SJSA1 (cell line): ENCODE measurements at places on chromosomes 5 and 9. TPM values are rescaled to one million over a fixed set of nuclear protein-coding genes. Genes with fewer than 3 reads are reported as not detected.

GRCh38 chr5:157486861-157487260 lies 26.8 kb downstream of the NIPAL4 start:
- H3K4me3 ChIP-seq: no peak overlapping the region
- H3K4me1 ChIP-seq: no peaks in the 10 kb centered on the region
- no peak overlapping the region for H3K27ac ChIP-seq
- H3K27me3 ChIP-seq: no peaks in the 10 kb centered on the region
- peaks cover 96% of the 10 kb centered on the region for H3K36me3 ChIP-seq

DNA sequence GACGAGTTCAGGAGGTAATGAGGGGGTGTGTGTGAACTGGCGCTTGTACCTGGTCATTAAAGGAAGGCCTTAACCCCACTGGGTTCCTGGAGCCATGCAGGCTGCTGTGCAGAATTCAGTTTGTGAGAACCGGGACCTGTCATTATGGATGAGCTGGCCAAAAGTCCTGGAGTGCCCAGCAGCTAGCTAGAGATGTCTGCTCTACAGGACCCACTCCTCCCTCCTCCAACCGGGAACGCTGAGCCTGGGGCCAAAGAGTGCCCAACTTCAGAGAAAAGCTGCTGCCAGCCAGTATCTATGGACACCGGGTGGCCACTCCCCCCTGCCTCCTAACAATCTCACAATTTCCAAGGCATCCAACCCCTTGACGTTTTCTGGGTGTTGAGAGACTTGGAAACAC lies 1.2 kb downstream of the ENTREP1 start:
- H3K27me3 ChIP-seq: peaks cover 56% of the 10 kb centered on the region
- no peak overlapping the region for H3K27ac ChIP-seq
- peaks cover 7% of the 10 kb centered on the region for H3K4me1 ChIP-seq
- DNase-seq: no peak

GRCh38 chr5:131209506-131210150 lies 38.9 kb downstream of the LYRM7 start:
- H3K36me3 ChIP-seq: no peaks in the 10 kb centered on the region
- H3K4me1 ChIP-seq: 0 out of 2 replicates have a peak, but pooled peaks cover 3% of the 10 kb centered on the region
- H3K27ac ChIP-seq: no peak overlapping the region

- H3K4me1 ChIP-seq: no peaks in the 10 kb centered on the region
- H3K36me3 ChIP-seq: no peaks in the 10 kb centered on the region
- H3K27me3 ChIP-seq: no peaks in the 10 kb centered on the region
- no peak overlapping the region for H3K27ac ChIP-seq
- no peak for DNase-seq
Measured at GRCh38 chr9:77028478-77028877, 9.0 kb downstream of the FOXB2 start.

Gene ZNF474
- 0.44 TPM in 1 of 2 replicates, not detected in the other for total RNA-seq

Gene THBS4
- total RNA-seq: 0.42 and 2.0 TPM in 2 replicates

Gene PCDHGA12
- 0.34 TPM in 1 of 2 replicates, not detected in the other for total RNA-seq

- no peak overlapping the region for H3K4me3 ChIP-seq
- H3K4me1 ChIP-seq: no peaks in the 10 kb centered on the region
- no peak overlapping the region for H3K27ac ChIP-seq
- H3K36me3 ChIP-seq: no peaks in the 10 kb centered on the region
- no peaks in the 10 kb centered on the region for H3K27me3 ChIP-seq
Measured at GRCh38 chr5:14829396-14829795, 42.2 kb downstream of the ANKH start.

DNA sequence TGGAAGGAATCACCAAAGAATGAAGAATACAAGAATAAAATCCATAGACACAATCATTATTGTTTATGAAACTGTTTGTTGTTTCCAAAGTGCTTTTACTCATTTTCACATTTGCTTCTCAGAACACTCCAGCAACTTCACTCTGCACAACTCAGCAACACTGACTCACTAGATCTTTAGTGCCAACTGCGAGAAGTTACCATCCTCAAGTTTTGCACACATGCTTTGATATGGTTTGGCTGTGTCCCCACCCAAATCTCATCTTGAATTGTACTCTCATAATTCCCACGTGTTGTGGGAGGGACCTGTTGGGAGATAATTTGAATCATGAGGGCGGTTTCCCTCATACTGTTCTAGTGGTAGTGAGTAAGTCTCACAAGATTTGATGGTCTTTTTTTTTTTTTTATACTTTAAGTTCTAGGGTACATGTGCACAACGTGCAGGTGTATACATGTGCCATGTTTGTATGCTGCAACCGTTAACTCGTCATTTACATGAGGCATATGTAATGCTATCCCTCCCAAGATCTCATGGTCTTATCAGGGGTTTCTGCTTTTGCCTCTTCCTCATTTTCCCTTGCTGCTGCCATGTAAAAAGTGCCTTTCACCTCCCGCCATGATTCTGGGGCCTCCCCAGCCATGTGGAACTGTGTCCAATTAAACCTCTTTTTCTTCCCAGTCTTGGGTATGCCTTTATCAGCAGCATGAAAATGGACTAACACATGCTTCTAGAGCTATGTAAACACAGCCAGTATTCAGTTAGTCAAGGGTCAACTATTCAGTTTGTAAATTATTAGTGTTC lies 36.9 kb downstream of the CLINT1 start:
- peaks cover 10% of the 10 kb centered on the region for H3K4me1 ChIP-seq
- H3K27me3 ChIP-seq: no peaks in the 10 kb centered on the region
- H3K4me3 ChIP-seq: no peak overlapping the region
- DNase-seq: no peak
